CMK (cell line): ENCODE measurements at places on chromosomes 12 and 14.

DNA sequence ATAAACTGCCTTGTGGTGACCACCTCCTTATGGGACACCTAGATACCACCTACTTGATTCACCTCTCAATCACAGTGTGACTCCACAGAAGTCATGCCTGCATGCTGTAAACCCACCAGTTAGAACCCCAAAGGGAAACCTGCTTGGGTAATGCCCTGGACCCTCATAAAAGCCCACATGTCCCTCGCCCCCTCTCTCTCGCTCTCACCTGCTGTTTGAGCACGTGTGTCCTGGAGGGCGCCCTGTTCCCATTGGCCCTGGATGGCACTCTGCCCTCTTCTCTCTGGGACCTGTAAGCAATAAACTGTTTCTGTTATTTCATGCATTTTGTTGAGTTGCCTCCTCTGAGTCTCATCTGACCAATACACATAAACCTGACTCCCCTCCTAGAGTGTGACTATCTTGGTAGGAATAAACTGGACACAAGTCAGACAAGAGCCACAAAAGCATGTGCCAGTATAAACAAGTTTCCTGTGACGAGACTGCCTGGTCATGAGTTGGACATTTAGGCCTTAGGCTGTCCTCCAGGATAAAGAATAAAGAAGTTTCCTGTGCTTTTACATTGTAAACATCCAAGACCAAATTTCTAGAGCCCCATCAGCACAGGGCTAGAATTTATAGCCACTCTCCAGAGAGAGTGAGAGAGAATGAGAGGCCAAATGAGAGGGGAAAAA is 8.6 kb downstream of the IFI27L2 start:
- DNase-seq = no peak

DNA sequence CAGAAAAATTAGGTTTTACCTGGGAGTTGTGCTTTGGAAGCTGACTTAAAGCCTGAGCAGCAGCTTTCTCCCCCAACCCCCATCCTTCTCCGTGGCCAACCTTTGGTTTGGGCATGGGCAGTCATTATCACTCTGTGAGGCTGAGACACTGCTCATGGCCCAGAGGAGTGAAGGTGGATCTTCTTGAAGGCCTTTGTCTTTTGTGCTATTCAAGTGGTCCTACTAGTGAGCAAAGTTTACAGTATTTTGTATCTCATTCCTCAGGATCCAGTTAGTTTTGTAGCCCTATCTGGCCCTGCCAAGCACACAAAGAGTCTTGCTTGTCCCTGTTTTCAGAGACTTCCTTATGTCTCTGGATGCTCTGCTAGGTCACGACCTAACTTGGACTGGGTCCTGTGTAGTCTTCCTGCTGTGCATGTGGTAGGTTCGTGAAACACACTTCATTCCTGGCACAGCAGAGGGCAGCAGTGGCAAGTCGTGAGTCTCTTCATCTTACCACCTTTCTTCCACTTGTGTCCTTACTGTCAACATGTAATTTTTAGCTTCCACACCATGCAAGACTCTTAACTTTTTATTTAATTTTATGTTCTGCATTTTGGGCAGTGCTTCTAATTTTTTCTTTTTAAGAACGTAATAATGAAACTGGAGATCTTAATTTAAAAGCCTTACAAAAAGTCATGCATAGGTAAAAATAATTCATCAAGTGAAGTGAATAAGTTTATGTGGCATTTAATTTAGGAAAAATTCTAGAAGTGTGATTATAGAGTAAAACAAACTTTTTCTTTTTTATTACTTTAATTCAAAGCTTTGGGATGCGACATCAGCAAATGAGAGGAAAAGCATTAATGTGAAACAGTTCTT is 53.7 kb downstream of the APAF1 start:
- peak; percentile 51 for DNase-seq

- no peak for DNase-seq
Observed at GRCh38 chr14:59086241-59086882, 102.1 kb upstream of the DAAM1 start.

GRCh38 chr14:100314724-100315123 is 8.4 kb upstream of the SLC25A47 start:
- DNase-seq = no peak

DNA sequence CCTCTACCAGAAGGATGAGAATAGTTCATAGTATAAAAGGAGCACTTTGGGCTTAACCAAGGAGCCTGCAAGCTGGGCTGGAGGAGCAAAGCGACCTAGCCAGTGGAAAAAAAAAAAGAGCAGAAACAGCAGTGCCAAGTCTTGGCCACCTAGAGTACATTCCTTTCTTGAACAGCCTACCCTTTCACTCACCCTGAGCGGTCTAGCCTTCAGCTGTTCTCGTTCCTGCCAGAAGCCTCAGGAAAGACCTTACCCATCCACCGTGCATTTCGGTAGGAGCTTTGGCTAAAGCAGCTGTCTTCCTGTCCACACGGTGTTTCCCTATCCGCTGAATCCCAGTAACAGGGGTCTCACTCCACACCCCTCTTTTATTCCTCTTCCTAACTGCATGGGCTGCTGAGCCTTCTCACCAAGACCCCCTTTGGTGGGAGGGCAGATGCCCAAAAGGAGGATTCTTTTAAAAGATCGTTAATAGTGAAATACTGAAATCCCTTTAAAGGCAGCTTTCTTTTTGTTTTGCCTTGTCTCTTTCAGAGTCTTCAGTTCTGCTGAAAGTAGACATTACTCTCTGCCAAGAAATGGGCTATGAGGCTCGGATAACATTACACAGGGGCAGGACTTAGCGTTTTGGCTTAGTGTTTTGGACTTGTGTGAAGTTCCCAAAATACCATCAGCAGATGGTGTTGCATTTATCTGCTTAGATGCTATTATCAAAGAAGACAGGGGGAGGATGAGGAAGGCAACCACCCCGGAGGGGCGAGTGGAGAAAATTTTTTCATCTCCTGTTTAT is 88.5 kb upstream of the METAP2 start:
- DNase-seq = no peak

GRCh38 chr12:78933014-78933413 is 68.4 kb downstream of the SYT1 start:
- DNase-seq = no peak

DNA sequence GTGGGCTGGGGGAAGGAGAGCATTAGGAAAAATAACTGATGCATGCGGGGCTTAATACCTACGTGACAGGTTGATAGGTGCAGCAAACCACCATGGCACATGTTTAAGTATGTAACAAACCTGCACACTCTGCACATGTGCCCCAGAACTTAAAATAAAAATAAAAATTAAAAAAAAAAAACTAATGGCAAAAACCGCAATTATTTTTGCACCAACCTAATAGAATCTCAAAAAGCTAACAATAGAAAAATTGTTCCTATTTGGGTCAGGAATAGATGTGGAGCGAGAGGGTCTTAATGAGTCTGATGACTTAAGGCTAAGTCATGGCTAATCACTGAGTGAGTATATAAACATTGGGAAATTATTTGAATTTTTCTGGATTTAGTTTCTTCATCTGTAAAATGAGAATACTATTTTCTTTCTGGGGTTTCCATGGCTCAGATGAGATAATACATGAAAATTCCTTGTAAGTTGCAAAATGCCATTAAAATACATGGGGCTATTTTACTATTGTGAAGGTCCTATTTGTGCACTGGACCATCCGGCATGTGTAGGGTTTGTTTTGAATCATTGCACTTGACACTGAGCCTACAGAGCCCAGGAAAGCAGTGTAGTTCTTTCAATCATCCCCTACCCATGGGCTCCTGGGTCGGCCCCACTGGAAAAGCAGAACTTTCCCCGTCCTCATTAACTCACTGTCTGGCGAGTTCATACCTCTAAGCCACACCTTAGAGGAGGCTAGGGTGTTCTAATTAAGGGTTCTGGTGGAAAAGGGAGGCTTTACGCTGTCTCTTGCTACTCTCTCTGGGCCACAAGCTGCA is 164.1 kb upstream of the NTF3 start:
- no peak for DNase-seq

- DNase-seq = no peak
Observed at GRCh38 chr12:113766879-113767878, 198.9 kb downstream of the RBM19 start.

DNA sequence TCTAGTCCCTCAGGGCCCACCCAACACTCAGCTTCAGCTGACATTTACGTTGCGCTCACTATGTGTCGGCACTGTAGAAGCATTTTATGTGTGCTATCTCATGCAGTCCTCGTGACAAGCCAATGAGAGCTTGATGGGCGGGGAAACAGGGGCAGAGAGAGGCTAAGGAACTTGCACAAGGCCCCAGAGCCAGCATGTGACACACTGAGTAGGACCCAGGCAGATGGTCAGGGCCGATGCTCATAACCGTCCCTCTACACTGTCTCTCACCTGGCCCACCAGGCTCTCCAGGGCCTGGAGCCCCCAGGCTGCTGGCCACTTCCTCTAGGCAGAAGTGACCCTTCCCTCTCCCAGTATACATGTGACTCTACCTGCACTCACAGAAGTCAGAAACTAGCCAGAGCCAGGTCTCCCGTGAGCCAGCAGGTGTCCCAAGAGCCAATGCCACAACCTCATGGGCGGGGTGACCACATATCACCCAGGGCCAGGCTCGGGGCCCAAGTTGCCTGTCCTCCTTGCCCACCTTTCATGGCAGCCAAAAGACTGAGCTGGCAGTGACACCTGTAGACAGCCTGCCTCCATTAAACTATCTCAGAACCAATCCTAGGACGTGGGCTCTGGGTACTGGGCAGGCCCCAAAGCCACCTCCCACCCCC is 38.3 kb downstream of the TTC7B start:
- DNase-seq = no peak

DNA sequence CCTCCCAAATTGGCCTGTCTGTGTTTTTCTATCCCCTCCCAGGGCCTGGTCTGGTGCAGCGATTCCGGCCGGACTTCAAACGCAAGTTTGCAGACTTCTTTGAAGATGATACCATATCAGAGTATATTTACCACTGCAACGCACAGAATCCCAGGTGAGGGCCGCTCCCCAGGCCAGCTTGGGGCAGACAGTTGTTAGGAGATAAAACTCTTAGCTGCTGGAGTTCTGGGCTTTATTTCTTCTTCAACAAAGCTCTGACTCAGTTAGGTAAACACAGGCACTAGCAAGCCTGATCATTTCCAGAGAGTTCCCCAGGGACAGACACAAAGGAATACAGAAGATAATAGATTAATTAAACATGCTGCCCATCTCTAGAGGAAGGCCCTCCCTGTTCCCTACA is 8.3 kb downstream of the ABHD4 start:
- no peak for DNase-seq

DNA sequence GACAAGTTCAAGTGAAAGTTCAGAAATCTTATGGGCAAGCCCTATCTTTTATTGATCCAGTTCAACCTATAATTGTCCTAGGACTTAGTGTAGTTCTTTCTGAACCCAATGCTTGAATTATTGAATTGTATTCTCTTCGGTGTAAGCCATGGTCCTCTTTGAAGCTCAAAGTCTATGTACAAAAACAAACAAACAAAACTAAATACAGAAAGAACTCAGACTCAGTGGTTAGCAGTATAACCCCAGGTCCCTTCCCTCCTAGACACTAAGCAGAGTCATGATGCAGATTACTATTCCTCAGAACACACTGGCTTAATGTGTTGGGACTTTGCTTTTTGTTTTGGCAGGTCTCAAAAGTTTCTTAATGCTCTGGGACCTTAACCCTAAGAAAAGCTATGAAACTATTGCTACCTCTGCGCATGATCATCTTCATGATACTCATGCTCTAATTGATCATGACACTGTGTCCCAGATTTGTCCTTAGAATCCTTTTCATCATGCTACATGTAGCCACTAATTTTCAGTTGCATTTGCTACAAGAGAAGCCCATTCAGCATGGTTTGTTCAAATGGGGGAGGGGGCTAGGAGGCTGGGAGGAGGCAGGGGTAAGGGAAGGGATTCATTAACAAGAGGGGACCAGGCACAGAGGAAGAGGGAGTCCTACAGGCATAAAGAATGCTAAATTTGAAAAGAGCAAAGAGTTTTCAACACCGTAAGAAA is 35.1 kb upstream of the NAA30 start:
- DNase-seq = no peak

DNA sequence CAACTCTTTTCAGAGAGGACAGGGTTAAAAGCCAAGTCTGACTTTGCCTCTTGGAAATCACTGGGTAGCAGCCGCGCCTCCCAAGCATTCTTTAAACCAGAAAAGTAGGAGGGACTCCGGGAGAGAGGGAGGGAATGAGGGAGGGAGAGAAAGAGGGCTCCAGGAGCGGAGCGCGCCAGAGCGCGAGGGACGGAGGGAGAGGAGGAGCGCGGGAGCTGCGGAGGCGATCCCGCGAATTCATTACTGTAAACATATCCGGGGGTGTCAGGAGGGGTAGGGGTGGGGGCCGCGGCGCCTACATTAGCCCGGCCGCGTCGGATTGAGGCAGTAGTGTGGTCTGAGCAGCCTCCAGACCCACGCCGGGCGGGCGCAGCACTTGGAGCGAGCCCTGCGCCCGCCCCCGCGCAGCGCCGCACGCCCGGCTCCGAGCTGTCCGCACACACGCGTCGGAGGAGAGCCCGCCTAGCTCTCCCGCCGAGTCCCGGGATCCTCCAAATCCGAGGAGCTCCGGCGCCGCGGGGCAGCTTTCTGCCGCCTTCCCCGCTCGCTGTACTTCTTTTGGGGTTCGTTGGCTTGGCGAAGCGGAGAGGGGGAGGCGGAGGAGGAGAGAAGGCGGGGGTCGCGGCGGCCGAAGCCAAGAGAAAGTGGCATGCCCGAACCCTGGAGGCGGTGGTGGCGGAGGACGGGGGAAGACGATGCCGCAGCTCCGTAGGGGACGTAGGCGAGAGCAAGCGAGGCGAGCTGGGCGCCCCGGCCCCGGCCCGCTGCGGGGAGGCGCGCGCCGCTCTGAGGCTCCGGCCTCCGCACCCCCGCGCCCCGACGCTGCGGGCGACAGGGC is 3.3 kb downstream of the FLRT2 start:
- DNase-seq = no peak

GRCh38 chr14:28707814-28708213 is 58.8 kb upstream of the FOXG1 start:
- no peak for DNase-seq

DNA sequence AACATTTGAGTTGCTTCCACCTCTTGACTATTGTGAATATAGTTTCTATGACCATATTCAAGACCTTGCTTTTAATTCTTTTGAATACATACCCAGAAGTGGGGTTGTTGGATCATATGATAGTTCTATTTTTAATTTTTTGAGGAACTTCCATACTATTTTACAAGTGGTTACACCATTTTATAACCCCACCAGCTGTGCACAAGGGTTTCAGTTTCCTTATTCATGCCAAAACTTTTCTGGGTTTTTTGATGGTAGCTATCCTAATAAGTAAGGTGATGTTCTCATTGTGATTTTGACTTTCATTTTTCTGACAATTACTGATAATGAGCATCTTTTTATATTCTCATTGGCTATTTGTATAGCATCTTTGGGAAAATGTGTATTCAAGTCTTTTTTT is 109.4 kb upstream of the GARIN2 start:
- no peak for DNase-seq

GRCh38 chr12:65327207-65328076 is 49.0 kb downstream of the MSRB3 start:
- DNase-seq = no peak

DNA sequence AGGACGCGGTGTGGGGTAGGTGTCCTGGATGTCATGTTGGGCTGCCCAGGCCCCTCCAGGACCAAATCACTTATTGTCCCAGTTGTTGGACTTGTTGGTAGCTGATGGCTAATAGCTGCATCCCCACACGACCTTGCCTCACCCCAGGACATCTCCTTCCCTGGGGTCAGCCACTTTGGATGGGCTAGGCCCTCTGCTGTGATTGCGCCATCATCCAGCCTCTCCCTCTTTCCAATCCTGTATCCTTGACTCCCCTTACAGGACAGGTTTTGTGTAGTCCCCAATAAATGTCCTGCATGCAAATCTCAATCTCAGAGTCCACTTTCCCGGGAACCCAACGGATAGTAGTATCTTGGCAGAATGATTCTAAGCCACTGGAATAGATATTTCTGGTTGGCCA is 43.4 kb upstream of the CHST11 start:
- DNase-seq = no peak

- no peak for DNase-seq
Observed at GRCh38 chr12:72865921-72866320, 593.8 kb downstream of the TRHDE start.
